GM10248 (cell line): ENCODE measurements at places on chromosomes 4 and X.

- DNase-seq: no peak
Measured at GRCh38 chrX:22012051-22012450, 20.1 kb upstream of the PHEX start.

DNA sequence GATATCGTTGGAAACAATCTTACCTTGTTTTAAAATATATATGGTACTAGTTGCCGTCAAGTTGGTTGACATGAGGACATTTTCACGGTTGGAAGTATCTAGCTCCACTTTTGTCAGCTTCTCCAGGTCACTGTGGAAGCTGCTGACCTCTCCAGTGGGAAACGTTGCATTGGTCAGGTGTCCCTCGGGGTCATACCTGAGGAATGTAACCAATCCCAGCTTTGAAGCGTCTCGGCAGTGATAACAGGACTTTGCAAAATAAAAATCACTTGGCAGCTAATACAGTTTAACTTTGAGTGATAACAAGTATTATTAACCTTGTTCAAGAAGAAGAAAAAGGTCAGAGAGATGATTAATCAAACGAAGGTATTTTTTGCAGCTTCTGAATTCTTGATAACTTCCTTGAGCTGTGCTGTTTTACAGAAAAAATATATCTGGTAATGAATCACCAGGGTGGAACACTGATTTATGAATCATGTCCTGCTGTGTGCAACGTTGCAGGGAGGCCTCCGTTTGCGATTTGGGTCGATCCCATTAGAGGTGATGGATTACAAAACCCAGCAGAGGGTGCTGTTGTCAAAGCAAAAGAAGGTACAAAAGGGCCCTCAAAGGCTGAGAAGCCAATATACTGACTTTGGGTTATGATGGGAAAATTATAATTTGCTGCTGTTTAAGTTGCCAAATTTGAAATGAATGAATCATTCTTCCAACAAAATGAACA is 60.1 kb downstream of the SH2D1A start:
- peak; percentile 36 for DNase-seq

GRCh38 chr4:185782523-185782922 is 29.5 kb downstream of the SORBS2 start:
- no peak for DNase-seq

DNA sequence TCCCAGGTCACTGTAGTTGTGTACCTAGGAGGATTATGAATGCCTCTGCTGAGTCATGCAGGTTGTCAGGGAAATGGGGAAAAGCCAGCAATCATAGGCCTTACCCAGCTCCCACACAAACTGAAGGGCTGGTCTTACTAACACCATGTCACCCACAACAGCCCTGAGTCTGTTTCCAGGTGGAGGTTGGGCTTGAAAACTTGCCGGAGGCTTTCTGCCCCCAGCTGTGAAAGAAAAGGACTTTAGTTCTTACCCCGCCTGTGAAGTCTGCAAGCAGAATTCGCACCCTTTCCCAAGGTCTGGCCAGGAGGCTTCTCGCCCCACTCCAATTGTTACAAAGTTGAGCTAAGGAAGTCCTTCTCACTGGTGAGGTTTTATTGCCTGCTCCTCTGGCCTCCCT is 143.9 kb downstream of the RPS6KA6 start:
- DNase-seq: no peak

DNA sequence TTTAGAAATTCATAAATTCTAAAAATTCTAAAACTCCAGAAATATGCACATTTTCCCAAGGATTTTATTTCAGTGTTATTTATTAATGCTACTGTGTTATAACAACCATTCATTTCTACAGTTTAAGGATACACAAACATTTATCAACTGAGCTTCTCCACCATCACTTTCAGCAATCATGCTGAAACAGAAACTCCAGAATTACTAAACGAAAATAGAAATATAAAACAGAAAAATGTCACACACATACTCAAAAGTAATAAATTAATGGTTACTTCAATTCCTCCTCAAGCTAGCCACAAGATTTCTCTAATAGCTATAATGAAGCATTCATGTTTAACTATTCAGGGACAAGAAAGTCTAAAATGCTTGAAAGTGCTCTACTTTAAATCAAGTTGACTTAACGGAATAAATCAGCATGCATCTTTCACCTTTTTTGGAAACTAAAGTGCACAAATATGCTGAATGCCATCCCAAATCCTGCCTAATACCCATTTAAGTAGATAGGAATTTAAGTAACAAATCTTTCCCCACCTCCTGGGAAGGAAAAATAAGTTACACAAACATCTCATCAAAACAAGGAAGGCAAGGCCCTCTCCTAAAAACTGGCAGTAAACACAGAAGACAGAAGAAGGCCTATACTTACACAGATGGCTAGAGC is 563 bp downstream of the FAM13A start:
- no peak for DNase-seq

DNA sequence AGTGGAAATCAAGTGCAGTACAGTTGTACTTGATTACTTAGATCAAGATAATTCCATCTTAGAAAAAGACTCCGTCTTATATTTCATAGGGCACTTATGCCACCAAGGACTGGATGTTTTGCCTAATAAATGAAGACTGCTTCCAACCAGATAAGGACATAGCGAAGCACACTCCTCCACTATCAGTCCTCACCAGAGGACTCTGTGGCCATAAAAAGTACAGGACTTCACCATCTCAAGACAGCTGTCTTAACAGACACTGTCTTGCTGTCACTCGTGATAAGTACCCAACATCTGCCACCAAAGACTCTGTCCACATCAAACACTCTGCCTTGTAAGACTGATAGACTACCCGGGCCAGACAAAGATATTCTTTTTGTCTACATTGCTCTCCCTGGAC is 352.0 kb downstream of the TRAM1L1 start:
- DNase-seq: no peak

DNA sequence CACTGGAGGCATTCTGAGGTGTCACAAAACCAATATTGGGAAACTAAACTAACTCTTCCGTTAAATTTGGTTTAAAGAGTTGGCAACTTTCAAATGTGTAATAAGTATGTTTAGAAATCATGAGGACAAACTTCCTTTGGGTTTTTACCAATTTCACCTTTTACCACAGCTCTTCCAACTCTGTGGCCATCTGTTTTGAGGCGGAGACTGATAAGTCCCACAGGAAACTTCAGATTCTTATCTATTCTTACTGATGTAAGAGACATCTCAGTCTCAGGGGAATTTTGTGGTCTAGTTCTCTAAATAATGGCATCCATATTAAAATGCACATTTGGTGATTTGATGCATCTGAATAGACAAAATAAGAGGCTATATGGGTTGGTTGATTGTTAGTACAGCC is 229.2 kb upstream of the AFF2 start:
- no peak for DNase-seq

- peak; percentile 28 for DNase-seq
Measured at GRCh38 chr4:184471881-184472613, 2.3 kb downstream of the IRF2 start.

DNA sequence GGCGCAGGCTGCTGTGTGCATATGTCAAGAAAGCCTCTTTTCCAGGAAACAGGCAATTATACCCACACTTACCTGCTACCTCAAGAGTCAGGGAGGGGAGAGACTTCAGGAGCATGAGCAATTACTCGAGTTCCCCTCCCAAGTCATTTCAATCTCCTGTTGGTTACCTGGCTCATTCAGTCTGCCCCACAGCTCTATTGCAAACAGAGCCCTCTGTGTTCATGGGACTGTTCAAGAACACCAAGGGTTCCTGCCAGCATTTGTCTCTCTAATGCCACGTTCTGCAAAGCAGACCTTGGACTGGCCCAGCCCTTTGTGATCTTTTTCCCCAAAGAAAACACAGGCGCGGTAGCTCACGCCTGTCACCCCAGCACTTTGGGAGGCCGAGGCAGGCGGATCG is 274.6 kb downstream of the DHRSX start:
- DNase-seq: no peak

GRCh38 chr4:84916227-84916626 is 50.3 kb downstream of the WDFY3 start:
- no peak for DNase-seq

GRCh38 chr4:184361443-184361842 is 112.9 kb downstream of the IRF2 start:
- DNase-seq: no peak

DNA sequence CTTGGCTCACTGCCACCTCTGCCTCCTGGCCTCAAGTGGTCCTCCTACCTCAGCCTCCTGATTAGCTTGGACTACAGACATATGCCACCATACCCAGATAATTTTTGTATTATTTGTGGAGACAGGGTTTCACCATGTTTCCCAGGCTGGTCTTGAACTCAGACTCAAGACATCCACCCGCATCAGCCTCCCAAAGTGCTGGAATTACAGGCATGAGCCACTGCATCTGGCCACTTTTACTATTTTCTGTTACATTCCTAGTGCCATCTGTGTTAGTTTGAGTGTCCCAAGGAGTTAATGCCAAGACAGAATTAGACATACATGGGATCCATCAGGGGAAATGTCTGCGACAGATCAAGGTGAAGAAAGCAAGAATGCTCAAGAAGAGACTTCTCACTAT is 288.2 kb upstream of the CTSO start:
- no peak for DNase-seq

- no peak for DNase-seq
Measured at GRCh38 chr4:17933126-17933525, 88.4 kb downstream of the LCORL start.

DNA sequence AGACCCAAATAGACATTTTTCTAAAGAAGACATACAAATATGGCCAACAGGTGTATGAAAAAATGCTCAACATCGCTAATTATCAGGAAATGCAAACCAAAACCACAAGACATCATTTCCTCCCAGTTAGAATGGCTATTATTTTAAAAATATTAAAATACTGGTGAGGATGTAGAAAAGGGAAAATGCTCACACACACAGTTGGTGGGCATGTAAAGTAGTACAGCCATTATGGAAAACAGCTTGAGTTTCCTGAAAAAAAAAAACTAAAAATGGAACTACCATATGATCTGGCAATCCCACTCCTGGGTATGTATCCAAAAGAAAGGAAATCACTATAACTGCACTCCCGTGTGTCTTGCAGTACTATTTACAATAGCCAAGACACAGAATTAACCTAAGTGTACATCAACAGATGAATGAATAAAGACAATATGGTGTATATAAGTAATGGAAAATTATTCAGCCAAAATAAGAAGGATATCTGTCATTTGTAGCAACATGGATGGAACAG is 128.9 kb upstream of the DKK2 start:
- DNase-seq: no peak

- no peak for DNase-seq
Measured at GRCh38 chr4:124030147-124030546, 633.6 kb downstream of the SPRY1 start.

GRCh38 chr4:25914670-25915352 is 791 bp downstream of the SMIM20 start:
- no peak for DNase-seq

- DNase-seq: no peak
Measured at GRCh38 chrX:23802431-23802830, 19.5 kb downstream of the SAT1 start.

DNA sequence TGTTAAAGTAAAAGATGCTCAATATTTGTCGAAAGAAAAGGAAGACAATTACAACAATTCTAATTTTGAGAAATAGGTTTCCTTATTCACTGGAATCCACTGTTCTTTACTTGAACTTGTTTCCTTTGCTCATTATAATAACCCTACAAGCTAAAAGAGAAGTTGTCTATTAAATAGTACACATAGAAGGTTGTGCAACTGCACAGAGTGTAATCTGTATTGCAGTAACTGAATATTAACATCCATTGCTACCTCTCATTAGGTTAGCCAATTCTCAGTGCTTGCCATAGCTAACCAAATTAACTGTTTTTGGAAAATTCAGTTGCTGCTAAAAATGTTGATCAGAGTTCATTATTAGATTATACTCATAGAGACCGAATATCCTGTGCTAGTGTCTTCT is 120.0 kb downstream of the PDLIM5 start:
- DNase-seq: no peak

DNA sequence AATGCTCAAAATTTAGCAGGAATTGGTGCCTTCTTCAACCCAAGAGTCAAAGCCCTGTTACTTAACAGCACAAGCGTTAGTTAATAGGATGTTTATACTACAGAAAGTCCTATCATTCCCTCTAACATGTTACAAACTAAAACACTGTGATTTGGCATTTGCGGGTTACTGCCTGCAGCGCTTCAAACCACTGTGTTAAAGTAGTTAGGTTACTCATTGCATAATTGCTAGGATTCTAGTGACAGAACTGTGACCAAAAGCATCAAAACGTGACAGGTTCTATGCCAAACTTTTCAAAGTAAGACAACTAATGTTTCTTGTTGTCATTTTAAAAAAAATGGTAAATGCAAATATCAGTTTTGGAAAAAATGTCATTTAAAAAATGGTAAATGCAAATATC is 442.8 kb upstream of the ZFP42 start:
- no peak for DNase-seq

DNA sequence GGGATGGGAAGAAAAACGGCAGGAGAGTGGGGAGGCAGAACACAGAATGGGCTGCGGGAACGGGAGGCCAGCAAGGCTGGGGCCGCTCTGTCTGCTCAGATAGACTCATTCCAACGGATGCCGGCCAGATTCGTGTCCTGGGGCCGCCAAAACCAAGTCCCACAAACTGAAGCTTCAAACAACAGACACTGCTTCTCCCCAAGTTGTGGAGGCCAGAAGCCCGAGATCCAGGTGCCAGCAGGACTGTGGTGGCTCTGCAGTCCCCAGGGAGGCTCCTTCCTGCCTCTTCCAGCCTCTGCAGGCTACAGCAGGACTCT is 100.6 kb downstream of the ADRA2C start:
- no peak for DNase-seq

GRCh38 chrX:19097553-19098283 is 24.6 kb downstream of the ADGRG2 start:
- no peak for DNase-seq

DNA sequence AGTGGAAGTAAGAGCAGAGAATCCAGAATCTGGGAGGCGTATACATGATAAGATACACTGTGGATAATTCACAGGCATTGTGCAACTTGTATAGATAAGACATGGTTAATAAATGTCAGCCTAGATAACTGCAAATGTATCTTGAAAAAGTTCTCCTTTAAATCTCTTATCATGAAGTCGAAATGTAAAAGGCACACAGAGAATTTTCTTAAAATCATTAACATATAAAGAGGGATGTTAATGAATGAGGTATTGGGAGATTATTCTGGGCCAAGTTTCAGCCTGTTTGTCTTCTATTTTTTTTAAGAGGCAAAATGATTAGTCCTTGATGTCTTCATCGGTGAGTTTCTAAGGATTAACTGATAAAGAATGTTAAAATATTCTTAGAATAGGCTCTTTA is 835 bp downstream of the TDO2 start:
- no peak for DNase-seq

DNA sequence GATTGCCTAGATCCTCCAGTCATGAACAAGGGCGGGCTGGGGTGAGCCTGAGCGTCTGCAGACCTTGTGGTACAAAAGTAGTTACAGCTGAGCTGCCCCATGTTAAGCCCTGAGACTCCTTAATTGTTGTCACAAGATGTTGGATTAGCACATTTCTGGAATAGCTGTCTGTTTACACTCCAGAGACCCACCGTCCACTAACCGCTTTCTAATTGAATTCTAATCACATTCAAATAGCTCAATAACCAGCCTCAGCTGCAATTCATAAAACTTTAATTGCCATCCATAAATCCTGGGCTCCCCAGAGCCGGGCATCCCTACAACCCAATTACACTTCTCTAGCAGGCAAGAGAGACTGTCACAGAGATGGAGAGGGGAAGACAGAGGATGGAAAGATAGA is 1.6 kb upstream of the GSX2 start:
- DNase-seq: no peak

GRCh38 chrX:9899640-9900111 is 67.5 kb upstream of the CLDN34 start:
- DNase-seq: no peak
